ENCODE measurements at places on chromosomes 11 and 22. TPM values are rescaled to one million over a fixed set of nuclear protein-coding genes. Genes with fewer than 3 reads are reported as not detected.

Gene YPEL4
- 2.1 TPM for total RNA-seq

Gene MACROD1
- total RNA-seq = 20.6 TPM

Gene NRIP3
- total RNA-seq = 0.62 TPM

Gene RIMBP3C
- 0.36 TPM for total RNA-seq

Gene C22orf23
- 0.45 TPM for total RNA-seq

Gene CNGA4
- 0.31 TPM for total RNA-seq

Gene EHF
- 0.18 TPM for total RNA-seq

Gene KMT2A
- total RNA-seq = 132 TPM

Gene BTBD18
- not detected for total RNA-seq

Gene CRYBA4
- total RNA-seq = not detected

Gene ADAMTS8
- 4.1 TPM for total RNA-seq

Gene FREY1
- total RNA-seq = not detected

Gene DRG1
- total RNA-seq = 41.5 TPM

Gene C11orf16
- total RNA-seq = not detected

Gene APOA4
- total RNA-seq = not detected

Gene NF2
- total RNA-seq = 28.4 TPM

Gene OR8A1
- total RNA-seq = not detected

Gene OR8K3
- total RNA-seq = not detected

Gene SEC14L2
- total RNA-seq = 20.8 TPM

Gene SPTBN2
- 6.6 TPM for total RNA-seq

Gene FZD4
- 40.7 TPM for total RNA-seq

Gene TNNI2
- total RNA-seq = not detected

Gene GRM5
- 0.13 TPM for total RNA-seq

Gene PLAAT3
- 158 TPM for total RNA-seq

Gene GVQW3
- 6.2 TPM for total RNA-seq

Gene OR5B21
- not detected for total RNA-seq

Gene UBQLNL
- 1.5 TPM for total RNA-seq

Gene GAL3ST3
- total RNA-seq = not detected

Gene CUL5
- total RNA-seq = 41.5 TPM

Gene BRSK2
- 7.4 TPM for total RNA-seq

Gene C11orf98
- total RNA-seq = 25.1 TPM

Gene ACRV1
- total RNA-seq = not detected

Gene SMTNL1
- total RNA-seq = not detected

Gene VWA5A
- 27.6 TPM for total RNA-seq

Gene GGT5
- 38.2 TPM for total RNA-seq

Gene OR51E2
- 0.45 TPM for total RNA-seq

Gene SUSD2
- total RNA-seq = 4.1 TPM

Gene SAA4
- total RNA-seq = not detected
